ENCODE measurements at places on chromosomes 11 and 22. TPM values are rescaled to one million over a fixed set of nuclear protein-coding genes. Genes with fewer than 3 reads are reported as not detected.

DNA sequence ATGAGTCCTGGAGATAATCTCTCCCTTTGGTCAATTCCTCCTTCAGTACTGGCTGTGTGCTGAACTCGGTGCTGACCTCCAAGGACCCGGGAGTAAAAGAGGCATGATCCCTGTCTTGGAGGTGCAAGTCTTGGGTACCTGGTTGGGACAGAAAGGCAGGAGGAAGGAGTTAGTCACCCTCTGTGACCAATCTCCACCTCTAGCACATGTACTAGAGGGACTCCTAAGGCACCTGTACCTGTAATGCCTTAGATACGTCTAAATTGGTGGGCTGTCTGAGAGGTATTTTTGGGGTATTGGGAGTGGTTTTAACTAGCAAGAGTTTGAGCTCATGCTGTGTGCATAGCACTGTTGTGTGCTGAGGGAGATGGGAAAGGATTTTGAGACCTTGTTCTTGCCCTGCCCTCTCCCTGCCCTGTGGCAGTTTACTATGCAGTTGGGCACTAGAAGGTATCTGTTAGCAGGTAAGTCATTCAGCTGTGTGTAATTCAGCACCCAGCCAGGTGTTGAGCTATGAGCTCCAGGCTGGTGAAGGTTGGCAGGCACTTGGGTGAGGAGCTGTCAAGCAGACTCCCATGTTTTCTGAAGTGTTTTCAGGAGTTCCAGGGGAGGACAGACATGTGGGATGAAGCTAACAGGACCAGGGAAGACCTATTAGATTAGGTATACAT is 2.5 kb downstream of the PANX1 start:
- peak overlapping the region; percentile 82 for H3K4me3 ChIP-seq
- DNase-seq = no peak
- peak overlapping the region; percentile 97 for H3K27ac ChIP-seq
- H3K27me3 ChIP-seq = no peaks in the 10 kb centered on the region

DNA sequence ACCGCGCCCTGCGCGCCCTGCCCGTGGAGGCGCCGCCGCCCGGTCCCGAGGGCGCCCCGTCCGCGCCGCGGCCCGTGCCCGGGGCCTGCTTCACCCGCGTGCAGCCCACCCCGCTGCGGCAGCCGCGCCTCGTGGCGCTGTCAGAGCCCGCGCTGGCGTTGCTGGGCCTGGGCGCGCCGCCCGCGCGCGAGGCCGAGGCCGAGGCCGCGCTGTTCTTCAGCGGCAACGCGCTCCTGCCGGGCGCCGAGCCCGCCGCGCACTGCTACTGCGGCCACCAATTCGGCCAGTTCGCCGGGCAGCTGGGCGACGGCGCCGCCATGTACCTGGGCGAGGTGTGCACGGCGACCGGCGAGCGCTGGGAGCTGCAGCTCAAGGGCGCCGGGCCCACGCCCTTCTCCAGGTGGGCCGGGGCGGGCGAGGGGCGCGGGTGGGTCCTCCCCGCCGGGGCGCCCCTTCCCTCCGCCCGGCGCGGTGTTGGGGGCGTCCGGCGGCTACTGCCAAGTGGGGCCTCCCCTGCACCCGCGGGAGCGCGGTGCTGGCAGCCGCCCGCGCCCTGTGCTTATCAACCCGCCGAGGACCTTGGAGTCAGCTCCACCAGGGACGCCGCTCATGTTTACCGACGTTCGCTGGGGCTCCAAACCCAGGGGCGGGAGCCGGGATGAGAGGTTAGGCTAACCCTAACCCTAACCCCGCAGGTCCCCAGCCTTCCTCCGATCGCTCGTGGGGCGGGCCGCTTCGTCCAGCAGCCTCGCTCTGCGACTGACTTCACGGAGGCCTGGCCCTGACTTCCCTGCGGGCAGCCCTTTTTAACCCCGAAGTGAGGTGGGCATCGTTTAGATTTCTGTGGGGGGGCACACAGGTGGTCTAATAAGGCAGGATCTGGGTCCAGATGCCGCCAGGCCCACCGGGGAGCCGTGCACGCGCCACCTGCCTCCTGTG is 649 bp downstream of the SELENOO start:
- H3K4me1 ChIP-seq = peaks cover 20% of the 10 kb centered on the region
- no peaks in the 10 kb centered on the region for H3K27me3 ChIP-seq
- peaks cover 48% of the 10 kb centered on the region for H3K36me3 ChIP-seq
- peak overlapping the region; percentile 62 for H3K4me3 ChIP-seq
- DNase-seq = no peak

The TRPM5 gene
- not detected for total RNA-seq

DNA sequence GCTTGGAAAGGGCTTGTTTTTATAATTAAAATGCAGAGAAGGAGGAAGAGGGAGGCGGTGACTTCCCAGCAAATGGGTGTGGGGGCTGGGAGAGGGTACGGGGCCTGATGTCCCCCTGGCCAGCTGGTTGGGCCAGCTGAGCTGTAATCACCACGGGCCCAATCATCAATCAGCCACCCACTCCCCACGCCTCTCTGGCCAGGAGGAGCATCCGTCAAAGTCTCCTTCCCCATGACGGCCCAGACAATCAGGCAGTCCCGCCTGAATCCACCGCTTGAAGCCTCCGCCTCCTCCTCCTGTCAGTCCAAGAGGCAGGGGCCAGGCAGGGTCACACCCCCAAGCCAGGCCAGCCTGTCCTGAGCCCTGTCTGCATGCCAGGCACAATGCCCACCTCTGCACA is 13.3 kb upstream of the CABP7 start:
- H3K36me3 ChIP-seq = no peaks in the 10 kb centered on the region
- DNase-seq = no peak
